ENCODE measurements at places on chromosomes 13 and 19. TPM values are rescaled to one million over a fixed set of nuclear protein-coding genes. Genes with fewer than 3 reads are reported as not detected.

The EFNA2 gene
- total RNA-seq, result not detected

The PCDH20 gene
- not detected for total RNA-seq

The ATP11A gene
- total RNA-seq, result 2.2 TPM

The STOML3 gene
- not detected for total RNA-seq

The NOVA2 gene
- total RNA-seq, result not detected

The ZNF441 gene
- 5.4 TPM for total RNA-seq

The COL5A3 gene
- total RNA-seq, result 4.8 TPM

The FGF22 gene
- not detected for total RNA-seq

All from RPMI7951 (cell line).